Left ventricle myocardium inferior (tissue), 1 donor: ENCODE measurements at places on chromosomes 1 and 21.

GRCh38 chr1:162380061-162380846, 1.3 kb upstream of the C1orf226 start:
- no peak for DNase-seq

GRCh38 chr1:38241594-38242334, 195.2 kb upstream of the POU3F1 start:
- DNase-seq, result no peak

DNA sequence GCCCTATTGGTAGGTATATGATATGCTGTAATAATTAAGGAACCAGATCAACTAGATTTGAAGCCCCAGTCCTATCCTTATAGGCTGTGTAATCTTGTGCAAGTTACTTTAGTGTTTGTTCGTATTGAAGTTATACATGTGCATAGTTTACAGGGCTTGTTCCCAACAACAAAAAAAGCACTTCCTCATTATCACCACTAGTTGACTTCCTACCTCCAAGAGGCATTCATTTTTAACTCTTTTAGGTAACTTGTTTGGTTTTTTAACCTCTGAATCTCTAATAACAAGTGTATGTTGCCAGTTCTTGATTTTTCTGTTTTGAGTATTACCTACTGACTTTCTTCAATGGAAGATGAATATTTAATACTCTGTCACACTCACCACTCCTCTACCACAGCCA, 71.9 kb downstream of the ST3GAL3 start:
- DNase-seq, result no peak

DNA sequence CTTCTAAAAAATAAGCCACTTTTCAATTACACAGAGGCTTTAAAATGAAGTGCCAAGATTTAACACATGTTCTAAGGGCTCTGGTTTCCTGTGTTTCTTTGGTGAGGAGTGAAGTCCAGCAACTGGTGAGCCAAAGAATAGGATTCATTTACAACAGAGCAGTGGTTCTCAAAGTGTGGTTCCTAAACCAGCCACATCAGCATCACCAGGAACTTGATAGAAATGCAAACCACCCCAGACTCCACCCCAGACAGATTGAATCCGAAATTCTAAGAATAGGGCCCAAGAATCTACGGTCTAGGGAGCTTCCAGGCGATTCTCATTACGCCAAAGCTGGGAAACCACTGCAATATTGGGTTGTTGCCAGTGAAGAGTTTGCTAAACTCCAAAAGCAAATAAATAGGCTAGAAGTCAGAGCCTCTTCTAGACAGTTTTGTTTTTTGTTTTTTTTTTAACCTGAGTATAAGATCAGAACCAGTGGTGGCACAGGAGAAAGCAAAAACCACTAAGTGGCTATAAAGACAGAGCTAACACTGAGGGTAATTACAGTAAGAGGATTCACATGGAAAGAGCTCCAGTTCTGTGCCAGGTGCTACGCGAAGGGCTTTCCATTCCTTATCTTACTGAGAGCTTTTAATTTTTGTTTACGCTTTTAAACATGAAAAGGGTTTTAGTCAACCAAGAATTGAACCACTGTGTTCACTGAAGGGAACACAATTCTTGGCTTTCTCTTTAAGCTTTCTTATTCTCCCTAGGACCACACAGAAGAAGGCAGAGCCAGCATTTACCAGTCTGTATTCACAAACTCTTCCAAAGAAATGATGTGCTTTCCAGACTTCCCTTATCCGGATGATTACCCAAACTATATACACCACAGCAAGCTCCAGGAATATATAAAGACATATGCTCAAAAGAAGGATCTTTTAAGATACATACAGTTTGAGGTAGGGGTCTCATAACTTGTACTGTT, 42.4 kb upstream of the FMO2 start:
- no peak for DNase-seq

- DNase-seq, result no peak
Measured at GRCh38 chr1:111176678-111177077, 23.8 kb downstream of the DENND2D start.
